ENCODE measurements at places on chromosomes 2 and 18.

- DNase-seq = peak; percentile 45
Measured at GRCh38 chr2:238155761-238156694, 2.7 kb upstream of the ERFE start.

- DNase-seq = peak; percentile 74
Measured at GRCh38 chr2:46964835-46965560, 49.4 kb upstream of the MCFD2 start.

GRCh38 chr18:75324686-75325257 is 102.7 kb downstream of the SMIM21 start:
- no peak for DNase-seq

DNA sequence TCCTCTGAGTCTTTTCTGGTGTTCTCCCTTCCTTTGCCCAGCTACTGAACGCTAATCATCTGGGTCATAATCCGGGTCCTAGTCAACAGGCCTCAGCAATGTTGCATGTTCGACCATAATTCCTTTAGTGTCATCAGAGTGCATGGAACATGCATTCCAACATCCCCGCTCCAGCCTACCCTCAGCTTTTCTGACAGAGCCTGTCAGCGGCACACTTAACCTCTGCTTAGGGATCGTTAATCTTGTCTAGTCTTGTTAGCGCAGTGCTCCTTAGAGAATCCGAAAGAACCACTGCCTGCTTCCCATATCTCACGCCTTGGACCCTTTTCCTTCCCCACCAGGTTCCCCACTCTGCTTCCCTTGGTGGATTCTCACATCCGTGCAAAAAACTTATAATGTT is 767.9 kb upstream of the ID2 start:
- no peak for DNase-seq
